ENCODE measurements at places on chromosomes 5 and 9.
A peak's percentile ranks its signal among the peaks of the same experiment; 100 is the strongest.

DNA sequence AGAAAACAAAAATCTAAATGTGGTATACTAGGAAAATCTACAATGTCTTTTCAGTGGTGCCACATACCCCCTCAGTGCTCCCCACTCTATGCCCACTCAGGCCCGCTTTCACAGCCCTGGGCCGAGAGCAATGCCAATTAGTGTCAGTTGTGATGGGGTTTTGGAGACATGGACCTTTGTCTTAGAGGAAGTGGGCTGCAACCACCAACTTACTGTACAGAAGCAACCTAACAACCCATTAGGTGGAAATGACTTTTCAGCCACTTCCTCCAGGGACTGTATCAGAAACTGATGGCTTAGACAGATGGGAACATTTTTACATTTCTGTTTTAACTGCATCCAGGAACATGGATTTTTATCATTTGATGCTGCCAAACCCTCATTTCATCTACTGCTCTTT is 268.0 kb downstream of the BNC2 start:
- no peak for DNase-seq

- DNase-seq: peak; percentile 36
These were observed 29.5 kb downstream of the ANKH start for GRCh38 chr5:14842117-14842516.

GRCh38 chr5:168877132-168877892 is 298.1 kb upstream of the PANK3 start:
- DNase-seq: no peak

DNA sequence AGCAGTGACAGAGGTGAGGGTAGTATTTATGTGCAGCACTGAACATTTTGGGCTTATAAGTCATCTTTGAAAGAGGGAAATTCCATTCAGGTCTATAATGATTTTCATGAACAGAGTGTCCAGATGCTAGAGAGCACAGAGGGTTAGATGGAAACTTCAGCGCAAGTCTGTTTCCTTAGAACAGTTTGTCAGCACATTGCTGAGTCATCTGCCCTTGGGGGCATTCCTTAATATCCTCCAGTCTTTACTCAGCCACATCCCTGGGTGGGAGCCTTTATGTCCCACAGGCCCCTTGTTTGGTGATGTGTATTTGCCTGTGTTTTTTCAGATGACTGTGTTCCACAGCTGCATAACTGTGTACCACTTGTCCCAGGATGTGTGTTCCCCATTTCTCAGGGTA is 138.5 kb upstream of the S1PR3 start:
- DNase-seq: no peak

GRCh38 chr5:3684118-3684517 is 88.5 kb downstream of the IRX1 start:
- no peak for DNase-seq

DNA sequence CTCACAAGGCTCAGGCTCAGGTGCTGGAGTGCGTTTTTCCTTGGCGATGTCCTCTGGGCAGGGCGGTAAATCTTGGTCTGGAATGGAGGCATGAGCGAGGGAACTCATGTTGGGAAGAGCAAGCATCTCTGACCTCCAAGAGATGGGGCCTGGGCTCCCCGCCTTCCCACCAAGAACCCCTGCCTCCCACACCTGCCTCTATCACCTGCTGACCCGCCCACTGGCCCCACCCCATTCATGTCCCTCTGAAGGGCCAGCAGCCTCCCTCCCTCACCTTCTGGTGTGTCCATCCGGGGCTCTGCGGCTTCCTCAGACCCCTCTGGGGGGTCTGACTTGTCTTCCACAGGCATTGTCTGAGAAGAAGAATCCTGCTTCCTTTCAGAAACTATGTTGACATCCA is 10.9 kb downstream of the CIZ1 start:
- DNase-seq: no peak

GRCh38 chr9:129473523-129474244 is 147.2 kb downstream of the C9orf50 start:
- DNase-seq: no peak

DNA sequence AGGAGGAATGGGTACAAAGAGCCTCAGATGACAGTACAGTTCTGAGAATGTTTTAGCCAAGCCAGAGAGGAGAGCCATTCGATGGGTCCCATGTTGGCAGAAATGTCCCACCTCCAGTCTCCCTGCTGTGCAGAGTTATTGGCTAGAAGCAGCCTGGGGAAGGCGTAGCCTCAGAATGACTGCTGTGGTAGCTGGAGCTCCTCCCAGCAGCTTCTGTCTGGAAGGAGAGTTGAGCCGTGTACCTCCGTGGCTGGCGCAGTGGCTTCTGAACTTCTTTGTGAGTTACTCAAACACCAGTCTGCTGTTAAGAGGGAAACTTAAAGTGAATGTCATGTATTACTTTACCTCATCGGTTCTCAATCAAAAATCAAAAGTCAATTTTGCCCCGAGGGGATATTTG is 193.3 kb upstream of the SNX2 start:
- DNase-seq: no peak

GRCh38 chr9:80074439-80074838 is 502.7 kb downstream of the TLE4 start:
- DNase-seq: no peak

GRCh38 chr9:131238402-131239021 is 37.8 kb downstream of the FAM78A start:
- no peak for DNase-seq

- no peak for DNase-seq
These were observed 20.0 kb downstream of the PRRT1B start for GRCh38 chr9:131565369-131565768.

GRCh38 chr5:147935032-147935431 is 28.7 kb upstream of the C5orf46 start:
- DNase-seq: no peak

DNA sequence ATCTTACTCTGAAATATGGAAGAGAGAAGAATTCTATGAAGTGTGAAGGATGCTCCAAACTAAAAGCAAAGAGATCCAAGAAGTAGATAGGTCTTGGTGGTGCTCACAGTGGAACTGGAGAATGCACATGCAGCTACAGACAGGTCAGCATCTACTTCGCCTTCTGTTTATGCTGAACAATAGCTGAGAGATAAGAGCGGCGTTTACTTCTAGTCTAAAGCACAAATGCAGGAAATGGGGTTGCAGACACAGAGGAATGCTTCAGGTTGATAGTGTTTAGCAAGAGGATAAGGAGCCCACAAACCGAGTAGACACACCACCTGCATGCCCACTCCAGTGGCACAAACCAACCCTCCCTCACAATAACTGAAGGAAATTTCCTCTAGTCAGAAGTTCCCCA is 180.0 kb upstream of the RGMB start:
- DNase-seq: no peak

GRCh38 chr5:180599981-180600553 is 8.8 kb upstream of the SCGB3A1 start:
- DNase-seq: no peak

GRCh38 chr9:131707733-131708157 is 32.1 kb downstream of the RAPGEF1 start:
- no peak for DNase-seq

GRCh38 chr5:89343666-89344065 is 460.7 kb upstream of the MEF2C start:
- DNase-seq: no peak

GRCh38 chr5:109247986-109248385 is 161.8 kb downstream of the PJA2 start:
- DNase-seq: no peak

- DNase-seq: no peak
These were observed 283.2 kb upstream of the TMEM161B start for GRCh38 chr5:88551724-88552345.

DNA sequence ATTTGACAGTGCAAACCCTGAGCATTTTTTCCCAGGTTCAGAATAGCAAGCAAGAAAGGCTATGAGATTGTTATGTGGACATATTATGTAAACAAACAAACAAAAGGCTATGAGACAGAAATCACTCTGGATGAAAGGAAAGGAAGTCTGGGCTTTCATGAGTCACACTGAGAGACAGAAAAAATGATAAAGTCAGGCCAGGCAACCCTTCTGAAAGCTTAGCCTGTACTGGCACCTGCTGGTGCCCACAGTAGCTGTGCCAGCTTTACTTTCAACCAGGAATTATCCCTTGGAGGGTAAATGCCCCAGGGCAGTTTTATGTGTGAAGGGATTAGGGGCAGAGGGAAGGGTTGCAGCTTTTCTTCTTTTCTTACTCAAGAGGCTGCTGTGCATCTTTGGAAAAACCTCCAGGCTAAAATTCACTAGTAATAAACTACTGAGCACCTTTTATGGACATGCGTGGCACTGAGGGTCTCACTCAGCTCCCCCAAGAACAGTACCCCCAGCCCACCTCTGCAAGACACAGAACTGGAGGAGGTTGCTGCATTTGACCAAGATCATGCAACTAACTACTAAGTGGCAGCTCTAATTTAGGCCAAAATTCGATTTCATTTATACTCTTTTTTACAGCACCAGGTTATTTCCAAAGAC is 41.7 kb downstream of the ACTL7B start:
- no peak for DNase-seq

DNA sequence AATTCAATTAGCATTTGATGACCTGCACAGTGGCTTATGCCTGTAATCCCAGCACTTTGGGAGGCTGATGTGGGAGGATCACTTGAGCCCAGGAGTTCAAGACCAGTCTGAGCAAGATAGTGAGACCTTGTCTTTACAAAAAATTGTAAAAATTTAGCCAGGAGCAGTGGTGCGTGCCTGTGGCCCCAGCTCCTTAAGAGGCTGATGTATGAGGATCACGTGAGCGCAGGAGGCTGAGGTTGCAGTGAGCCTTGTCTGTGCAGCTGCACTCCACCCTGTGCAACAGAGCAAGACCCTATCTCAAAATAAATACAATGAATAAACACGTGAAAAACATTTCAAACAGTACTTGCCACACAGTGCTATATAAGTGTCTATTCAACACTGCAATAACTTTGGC is 4.2 kb downstream of the ABCA1 start:
- DNase-seq: no peak

- no peak for DNase-seq
These were observed 194.8 kb downstream of the CRB2 start for GRCh38 chr9:123550797-123551196.

- no peak for DNase-seq
These were observed 14.8 kb downstream of the LVRN start for GRCh38 chr5:115977096-115977495.

DNA sequence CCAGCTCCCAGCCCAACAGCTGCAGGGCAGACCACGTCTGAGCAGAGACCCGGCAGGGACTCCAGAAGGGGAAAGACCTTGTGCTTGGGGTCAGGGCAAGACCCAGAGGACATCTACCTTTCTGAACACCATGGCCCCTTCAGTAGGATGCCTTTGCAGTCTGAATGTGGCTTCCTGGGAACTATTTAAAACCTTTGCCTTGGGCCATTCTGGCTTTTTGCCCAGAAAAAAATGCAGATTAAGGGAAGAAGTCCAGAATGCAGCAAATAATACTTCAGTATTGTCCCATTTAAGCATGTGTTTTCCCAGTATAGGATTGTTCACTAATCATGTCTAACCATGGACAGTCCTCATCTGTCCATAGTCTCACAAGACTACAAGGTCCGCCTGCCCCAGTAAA is 67.5 kb upstream of the ERCC6L2 start:
- no peak for DNase-seq

DNA sequence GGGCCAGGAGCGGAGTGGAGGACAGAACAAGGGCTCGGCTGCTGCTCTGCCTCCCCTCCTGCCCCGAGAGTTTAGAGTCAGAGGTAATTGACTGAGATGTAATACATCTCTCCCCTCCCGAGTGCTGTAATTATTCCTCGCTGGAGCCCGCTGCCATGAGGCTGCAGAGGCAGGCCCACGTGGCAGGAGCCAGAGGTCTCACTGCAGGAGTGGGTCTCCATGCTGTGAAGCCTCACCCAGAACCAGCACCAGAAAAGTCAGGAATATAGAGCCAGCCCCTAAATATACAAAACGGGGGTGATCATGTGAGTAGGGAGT is 2.5 kb downstream of the FAM163B start:
- no peak for DNase-seq

GRCh38 chr5:164532235-164532900 is 1026.9 kb downstream of the MAT2B start:
- no peak for DNase-seq

GRCh38 chr9:92048924-92049625 is 66.1 kb downstream of the SPTLC1 start:
- no peak for DNase-seq

DNA sequence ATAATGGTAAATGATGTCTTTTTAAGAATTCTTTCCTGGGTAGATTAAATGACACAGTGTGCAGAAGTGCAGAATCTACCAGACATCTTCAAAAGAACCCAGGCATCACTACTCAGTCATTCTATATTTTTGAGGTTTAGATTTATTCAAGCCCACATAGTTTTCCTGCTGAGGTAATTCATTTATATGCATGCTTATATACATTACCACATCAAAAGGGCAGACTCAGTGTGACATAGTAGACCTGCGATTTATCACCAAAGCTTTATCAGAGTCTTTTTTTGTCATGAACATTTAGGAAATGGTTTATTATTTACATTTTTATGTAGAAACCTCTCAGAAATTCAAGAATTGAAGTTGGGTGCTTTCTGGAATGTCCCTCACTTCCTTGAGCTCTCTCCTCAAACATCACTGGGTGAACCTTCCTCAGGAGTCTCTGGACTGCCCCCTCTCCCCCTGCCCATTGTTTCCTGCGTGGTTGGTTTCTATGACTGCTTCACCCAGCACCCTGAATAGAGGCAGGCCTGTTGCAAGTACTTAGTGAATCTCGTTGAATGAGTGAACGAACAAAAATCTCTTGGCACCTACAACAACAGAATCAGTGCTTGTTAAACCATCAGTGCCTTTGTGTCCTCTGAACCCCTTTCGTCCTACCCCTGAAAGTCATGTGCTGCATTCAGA is 42.5 kb downstream of the ADAMTS16 start:
- no peak for DNase-seq

DNA sequence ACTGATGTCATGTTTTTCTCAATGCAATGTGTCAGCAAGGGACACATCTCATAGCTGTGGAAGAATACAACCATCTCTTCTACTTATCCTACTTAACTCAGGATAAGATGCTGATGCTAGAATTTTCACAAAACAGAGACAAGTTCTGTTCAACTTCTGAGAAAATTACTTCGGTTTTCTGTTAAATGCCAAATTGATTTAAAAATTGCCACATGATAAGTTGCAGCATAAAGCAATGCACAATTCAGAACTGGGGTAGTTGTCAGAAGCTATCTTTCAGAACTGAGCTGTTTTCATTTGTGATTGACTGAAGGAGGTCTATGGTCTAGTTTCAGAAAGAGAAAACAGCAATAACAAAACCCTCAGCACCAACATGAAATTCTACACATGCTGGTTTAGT is 954.8 kb upstream of the C9orf72 start:
- DNase-seq: no peak

- no peak for DNase-seq
These were observed 816.4 kb downstream of the SEMA5A start for GRCh38 chr5:8729437-8729836.
